ENCODE measurements at places on chromosomes 16 and 17.
A peak's percentile ranks its signal among the peaks of the same experiment; 100 is the strongest.

GRCh38 chr17:39365242-39365641 is 36.2 kb downstream of the FBXL20 start:
- no peak for DNase-seq

DNA sequence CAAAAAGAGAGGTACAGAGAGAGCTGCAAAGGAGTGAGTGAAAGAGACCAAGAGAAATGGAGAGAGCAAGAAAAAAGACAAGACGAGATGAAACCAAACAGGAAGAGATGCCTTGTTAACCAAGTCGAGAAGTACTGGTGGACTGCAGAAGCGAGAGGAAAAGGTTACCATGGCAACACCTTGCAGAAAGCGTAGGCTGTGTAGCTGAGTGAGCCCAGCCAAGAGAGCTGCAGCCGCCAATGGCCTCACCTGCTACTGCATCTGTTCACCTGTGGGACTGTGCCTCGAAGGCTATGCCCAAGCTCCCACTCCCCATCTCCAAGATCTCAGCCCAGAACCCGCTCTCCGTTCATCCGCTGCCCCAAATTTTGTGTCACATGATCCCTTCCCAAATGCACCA is 161.3 kb downstream of the SLC39A11 start:
- DNase-seq, result no peak

DNA sequence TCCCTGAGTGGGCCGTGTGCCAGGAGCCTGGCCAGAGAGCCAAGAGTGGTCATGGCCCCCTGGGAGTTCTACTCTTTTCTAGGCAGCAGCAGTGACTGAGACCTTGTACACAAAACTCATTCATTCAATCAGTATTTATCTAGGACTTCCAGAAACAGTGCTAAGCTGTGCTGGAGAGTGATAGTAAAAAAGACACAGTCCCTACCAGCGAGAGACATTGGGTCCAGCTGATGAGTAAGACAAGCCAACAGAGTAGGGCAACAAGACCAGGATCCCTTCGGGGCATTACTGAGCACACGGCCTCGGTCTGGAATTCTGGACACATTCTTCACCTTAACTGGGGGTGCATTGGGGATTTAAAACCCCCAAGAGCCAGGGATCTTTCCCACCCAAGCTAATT is 20.2 kb downstream of the CBX4 start:
- DNase-seq, result no peak

- no peak for DNase-seq
Measured at GRCh38 chr16:65867276-65867960, 499.1 kb upstream of the CDH5 start.

- no peak for DNase-seq
Measured at GRCh38 chr17:39104046-39104445, 47.4 kb downstream of the PLXDC1 start.

- peak; percentile 7 for DNase-seq
Measured at GRCh38 chr17:43645765-43646481, 15.8 kb downstream of the MEOX1 start.

GRCh38 chr16:63938661-63939060 is 1183.2 kb downstream of the CDH11 start:
- no peak for DNase-seq

- no peak for DNase-seq
Measured at GRCh38 chr17:48592057-48592514, 1.5 kb downstream of the HOXB5 start.

- no peak for DNase-seq
Measured at GRCh38 chr17:67160791-67161190, 84.2 kb downstream of the HELZ start.

GRCh38 chr16:46747777-46748651 is at the start of gene MYLK3:
MYLK3 (minus strand) TSS chr16:46748344; CDS start chr16:46748193, 151 bp downstream.
- no peak for DNase-seq

DNA sequence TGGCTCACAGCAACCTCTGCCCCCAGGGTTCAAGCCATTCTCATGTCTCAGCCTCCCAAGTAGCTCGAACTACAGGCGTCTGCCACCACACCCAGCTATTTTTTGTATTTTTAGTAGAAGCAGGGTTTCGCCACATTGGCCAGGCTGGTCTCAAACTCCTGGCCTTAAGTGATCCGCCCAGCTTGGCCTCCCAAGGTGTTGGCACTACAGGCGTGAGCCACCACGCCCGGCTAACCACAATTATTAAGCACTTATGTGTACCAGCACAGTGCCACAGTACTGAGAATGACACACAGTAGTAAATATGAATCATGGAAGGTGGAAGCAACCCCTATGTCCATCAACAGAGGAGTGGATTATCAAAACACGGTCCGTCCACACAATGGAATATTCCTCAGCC is 49.8 kb downstream of the COTL1 start:
- DNase-seq, result no peak

GRCh38 chr16:78611318-78611717 is 511.9 kb downstream of the WWOX start:
- DNase-seq, result no peak

DNA sequence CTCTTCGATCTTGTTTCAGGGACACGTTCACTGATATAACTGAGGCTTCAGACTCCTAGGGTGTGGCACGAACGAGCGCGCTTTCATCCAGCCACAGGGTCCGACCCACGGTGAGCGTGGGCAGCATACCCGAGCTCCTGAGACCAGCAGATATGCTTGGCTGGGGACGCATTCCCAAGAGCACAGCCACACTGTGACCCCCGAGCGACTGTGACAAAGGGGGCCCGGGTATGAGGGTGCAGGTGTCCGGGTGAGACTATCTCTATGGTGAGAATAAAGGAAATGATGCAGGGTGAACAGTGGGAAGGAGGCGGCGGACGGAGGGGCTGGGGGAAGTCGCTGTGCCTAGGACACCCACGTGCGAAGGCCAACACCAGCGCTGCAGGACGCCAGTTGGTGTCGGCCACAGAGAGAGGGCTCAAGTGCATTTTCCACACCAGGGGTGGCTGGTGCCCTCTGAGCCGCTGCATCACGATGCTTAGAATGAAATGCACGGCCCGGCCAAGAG is 17.6 kb downstream of the RPH3AL start:
- DNase-seq, result no peak

GRCh38 chr16:24973809-24974461 is 41.2 kb downstream of the ARHGAP17 start:
- DNase-seq, result no peak

DNA sequence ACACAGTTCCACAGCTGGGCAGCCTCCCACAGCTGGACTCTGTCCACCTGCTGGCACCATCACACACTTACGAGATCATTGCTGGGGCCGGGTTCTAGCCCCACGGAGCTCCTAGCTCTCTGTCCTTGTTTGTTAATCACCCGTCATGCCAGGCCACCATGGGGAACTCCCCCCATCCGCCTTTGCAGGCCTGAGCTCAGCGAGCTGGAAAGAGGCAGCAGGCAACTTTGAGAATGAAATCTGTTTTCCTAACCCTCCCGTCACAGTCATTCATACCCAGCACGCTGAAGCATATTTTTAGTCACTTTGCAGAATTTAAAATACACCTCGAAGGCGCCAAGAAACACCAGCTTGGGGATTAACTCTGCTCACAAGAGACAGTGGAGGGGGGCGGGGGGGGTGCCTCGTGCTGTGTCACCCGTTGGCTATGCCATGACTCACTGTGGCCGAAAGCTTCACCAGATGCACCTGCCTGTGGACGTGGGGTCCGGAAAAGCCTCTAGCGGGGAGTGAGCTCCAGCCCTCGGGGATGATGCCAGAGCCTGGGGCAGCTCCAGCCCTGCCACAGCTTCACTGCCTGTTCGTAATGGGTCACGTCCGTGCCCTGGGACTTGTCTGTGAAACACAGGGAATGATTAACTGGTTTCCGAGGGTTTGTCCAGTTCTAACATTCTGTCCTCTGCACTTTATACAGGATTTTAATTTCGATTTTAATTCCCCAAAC is 1.4 kb upstream of the SPNS2 start:
- DNase-seq, result no peak

Data from activated T-helper 1 cell treated with Interleukin-2 at 50 U/mL for 16 hours (primary cell).